ENCODE measurements at places on chromosomes 2 and 18.

- DNase-seq: no peak
These were observed 101.4 kb upstream of the PPP1CB start for GRCh38 chr2:28650266-28650584.

DNA sequence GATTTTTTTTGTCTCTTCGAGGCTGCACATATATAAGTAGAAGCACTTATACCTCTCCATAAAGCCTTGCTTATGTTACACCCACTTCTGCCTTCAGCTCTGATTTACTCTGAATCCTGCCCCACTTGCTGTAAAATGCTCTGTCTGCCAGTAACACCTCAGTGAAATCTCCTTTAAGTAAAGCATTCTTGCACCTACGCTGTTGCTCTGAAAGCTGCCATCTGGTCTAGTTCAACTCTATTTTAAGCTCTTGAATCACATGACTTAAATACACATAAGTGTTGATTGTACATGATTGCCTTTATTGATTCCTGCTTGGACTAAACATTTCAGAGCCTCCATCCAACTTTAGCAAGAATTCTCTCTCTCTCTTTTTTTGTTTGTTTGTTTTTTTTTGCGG lies 609.0 kb upstream of the CELF4 start:
- DNase-seq: no peak

DNA sequence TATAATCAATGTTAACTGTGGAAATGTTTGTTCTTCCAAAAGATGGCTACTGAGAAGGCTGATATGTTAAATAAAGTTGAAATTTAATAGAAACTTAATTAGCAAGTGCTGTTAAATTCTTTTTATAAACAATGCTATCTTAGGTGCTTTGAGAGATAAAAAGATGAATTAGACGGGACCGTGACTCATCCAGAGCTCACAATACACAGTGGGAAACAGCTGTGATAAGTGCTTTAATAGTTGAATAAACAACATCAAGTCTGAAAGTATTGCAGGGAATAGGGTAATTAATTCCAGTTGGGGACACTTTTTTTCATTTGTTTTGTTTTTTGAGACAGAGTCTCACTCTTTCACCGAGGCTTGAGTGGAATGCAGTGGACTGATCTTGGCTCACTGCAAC lies 85.5 kb upstream of the DTNA start:
- DNase-seq: no peak

- DNase-seq: no peak
These were observed 105.6 kb upstream of the CD302 start for GRCh38 chr2:159903443-159904126.

DNA sequence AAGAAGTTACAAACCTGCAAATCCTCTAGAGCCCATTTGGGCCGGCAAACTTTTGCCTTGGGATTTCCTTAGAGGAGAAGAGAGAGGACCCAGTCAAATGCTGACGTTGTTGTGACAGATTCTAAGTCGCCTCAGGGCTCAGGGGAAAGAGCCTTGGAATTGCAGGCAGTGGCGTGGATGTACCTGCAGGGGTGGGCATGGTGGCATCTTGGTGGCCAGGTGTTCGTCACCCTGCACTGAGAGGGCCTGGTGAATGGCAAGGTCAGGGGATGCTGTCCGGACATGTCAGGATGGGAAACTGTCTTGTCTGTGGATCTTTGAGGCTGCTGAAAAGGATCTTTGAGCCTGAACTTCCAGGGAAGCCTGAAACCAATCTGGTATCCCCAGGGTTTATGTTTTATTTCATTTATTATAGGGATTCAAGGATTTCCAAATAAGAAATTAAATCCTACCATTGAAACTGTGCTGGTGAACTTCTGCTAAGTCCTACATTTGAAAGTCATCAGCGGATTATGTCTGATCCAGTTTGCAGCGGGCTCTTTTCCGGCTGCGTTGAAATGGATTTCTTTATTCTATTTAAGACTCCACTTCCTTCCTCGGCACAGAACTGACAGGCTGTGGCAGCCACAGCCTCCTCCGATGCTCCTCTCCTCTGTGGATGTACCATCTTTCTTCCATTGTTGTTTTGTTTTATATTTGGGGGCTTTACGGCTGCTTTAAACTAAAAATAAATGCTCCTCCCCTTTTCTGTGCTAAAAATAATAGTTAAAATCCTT lies 207.6 kb downstream of the AGAP1 start:
- no peak for DNase-seq

DNA sequence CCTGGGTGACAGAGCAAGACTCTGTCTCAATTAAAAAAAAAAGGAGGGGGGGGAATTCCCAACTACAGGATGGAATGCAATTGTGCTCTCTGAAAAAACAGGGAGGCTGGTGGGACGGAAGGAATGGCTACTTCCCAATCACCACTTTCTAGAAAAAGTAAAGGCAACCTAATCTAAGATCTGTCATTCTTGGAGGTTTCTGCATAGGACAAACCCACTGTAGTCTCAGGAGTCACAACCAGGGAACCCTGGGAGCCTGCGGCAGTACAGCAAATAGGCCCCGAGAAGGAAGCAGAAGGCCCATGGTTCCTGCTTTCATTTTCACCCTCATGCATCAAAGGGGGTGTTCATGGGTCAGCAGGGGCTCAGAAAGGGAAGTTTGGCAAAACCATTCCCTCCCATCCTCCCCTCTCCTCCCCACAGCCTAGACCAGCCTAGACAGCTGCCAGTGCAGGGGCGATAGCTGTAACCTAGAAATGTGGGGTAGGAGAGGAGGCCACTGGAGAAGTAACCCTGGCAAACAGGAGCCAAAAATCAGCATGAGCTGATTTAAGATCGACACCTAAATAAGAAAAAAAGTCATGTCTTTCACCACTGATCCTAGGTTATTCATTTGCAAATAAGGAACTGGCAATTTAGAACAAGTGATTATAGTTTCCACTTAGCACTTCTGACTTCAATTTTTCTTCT lies 48.0 kb downstream of the TRABD2A start:
- DNase-seq: peak; percentile 28

DNA sequence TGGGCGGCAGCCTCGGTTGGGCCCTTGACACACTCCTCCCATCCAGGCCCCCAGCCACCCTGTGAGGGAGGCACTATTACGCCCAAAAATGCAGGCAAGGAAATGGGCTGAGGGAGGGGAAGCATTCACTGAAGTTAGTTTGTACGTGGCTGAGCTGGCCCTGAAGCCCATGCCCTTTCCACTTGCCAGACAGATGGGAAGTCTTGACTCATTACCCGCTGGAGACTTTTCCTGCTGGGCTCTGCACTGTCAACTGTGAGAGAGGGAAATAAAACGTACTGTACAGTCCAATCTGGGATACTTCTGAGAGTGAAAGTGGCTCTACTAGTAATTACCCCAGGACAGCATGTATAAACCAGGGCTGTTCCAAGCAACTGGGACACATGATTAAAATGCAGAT lies 125.9 kb downstream of the MSH2 start:
- no peak for DNase-seq

DNA sequence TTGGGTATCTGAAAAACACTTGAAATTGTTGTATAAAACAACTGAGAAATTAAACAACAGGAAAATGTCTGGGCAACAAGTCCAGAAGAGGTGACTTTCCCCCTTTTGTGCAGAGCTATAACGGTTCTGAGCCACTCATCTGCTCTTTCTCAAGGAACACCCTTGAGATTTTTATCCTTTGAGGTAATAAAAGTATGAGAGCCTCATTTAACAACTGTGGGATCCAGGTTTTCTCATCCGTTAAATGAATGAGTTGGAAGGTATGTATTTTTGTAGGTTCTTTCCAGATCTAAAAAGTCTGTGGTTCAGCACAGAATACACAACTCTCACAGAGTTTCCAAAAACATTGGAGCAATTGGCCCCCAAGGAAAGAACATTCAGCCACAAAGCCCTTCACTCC lies 93.0 kb downstream of the ANKRD44 start:
- no peak for DNase-seq

GRCh38 chr2:29374823-29375222 lies 259.6 kb downstream of the CLIP4 start:
- DNase-seq: no peak

GRCh38 chr18:44536046-44536445 lies 144.6 kb upstream of the SETBP1 start:
- peak; percentile 54 for DNase-seq

GRCh38 chr2:235803028-235803427 lies 309.2 kb downstream of the AGAP1 start:
- DNase-seq: no peak

DNA sequence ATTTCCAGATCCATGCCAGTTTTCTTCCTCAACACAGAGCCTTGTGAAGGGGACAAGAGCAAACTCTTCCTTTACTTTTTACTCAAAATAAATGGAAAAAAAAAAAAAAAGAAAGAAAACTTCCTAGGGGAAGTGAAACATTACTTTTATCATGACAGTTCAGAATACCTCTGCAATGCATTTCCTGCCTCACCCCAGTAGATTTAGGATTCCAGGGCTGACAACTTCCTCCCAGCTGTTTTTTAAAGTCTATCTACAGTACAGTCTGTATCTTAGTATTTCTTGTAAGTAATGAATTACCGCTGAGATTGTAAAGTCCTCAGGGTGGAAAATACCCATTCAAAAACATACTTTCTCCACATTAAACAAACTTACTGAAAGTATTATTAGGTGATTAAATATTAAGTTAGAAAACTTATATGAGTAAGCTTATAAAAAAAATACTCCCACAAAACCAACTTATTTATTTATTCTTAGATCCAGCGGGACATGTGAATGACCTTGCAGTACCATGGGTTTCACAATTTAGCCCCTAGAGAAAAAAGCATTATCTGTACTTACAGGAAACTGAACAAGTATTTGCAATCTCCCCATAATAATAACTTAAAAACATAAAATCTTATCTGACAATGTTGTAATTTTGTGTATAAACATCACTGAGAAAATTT lies 117.7 kb downstream of the RBMS1 start:
- no peak for DNase-seq

DNA sequence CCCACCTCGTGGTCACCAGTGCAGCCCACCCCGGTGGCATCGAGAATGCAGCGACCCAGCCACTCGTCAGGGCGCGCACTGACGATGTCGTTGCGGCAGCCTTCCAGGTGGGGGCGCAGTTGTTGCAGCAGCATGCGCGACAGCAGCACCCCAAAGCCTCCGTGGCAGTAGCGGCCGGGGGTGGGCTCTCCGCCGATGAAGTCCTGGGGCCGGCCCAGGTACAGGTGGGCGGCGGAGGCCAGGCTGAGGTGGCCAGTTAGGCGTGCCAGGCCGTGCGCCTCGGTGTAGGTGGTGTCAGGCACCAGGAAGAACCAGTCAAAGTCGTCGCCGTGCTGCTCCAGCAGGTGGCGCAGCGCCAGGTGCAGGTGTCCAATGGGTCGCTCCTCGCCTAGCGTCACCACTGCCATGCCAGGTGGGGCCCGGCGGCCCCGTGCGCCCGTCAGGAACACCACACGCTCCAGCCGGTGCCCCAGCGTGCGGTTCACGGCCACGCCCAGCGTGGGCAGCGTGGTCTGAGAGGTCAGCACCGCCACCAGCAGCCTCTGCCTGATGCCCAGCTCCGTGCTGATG lies 1.9 kb downstream of the CHPF start:
- DNase-seq: peak; percentile 85

- DNase-seq: no peak
These were observed 418.0 kb upstream of the ST6GAL2 start for GRCh38 chr2:107303964-107304363.

DNA sequence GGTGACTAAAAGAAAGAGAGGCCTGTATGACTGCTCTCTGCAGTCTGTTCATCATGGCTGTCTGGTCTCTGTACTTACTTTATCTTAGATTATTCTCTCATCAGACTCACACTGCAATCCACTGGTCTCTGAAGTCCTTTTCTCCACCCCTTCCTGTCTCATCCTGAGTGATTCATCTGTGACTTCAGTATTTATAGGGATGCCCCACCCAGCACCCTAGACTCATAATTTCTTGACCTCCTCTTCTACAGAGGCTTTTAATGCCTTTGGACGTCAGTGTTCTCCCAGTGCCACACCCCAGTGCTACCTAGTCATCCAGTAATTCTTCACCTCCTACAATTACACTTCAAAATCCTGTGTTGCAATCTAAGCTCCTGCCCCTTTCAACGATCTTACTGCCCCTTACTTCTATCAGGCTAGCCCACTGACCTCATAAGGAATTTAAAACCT lies 14.9 kb upstream of the ITPRID2 start:
- no peak for DNase-seq

DNA sequence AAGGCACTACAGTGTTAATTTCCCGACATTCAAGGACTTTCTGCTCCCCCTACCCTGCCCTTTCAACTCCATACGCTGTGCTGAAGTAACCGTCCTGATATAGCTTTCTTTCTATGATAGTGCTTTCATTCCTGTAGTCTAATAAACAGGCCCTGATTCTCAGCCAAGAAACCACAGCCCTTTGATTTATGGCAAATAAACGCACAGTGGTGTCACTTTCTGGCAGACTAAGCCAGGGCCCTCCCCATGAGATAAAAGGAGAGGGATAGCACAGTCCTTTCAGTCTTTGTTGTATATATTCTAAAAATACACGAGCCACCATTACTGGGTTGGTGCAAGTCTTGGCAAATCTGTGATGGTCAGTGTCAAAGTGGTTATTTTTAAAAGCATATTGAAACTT lies 291.2 kb downstream of the ALPK2 start:
- no peak for DNase-seq

GRCh38 chr2:27701676-27702075 lies 38.0 kb downstream of the SLC4A1AP start:
- peak; percentile 62 for DNase-seq

- no peak for DNase-seq
These were observed 60.0 kb upstream of the LRP1B start for GRCh38 chr2:142190805-142191204.

- DNase-seq: no peak
These were observed 202.3 kb downstream of the MYCN start for GRCh38 chr2:16142383-16143361.

DNA sequence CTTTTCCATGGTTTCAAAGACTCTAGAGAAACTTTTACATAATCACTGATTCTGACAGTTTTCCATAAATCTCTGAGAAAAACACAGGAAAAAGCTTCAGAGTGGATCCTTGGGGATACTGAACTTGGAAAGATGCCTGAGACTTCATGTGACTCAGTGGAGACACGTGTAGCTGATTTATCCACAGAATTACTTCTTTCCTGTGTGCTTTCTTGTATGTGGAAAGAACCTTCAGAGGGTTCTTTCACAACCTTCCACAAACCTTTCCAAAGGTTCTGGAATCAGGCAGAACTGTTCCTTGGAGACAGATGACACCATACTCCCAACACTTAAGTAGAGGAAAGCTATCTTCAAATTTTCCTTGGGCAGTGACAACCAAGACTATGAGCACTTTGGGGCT lies 207.2 kb downstream of the RND3 start:
- peak; percentile 71 for DNase-seq

Data from right hindlimb (tissue), 1 donor.